ENCODE measurements at places on chromosomes 6 and 20.

DNA sequence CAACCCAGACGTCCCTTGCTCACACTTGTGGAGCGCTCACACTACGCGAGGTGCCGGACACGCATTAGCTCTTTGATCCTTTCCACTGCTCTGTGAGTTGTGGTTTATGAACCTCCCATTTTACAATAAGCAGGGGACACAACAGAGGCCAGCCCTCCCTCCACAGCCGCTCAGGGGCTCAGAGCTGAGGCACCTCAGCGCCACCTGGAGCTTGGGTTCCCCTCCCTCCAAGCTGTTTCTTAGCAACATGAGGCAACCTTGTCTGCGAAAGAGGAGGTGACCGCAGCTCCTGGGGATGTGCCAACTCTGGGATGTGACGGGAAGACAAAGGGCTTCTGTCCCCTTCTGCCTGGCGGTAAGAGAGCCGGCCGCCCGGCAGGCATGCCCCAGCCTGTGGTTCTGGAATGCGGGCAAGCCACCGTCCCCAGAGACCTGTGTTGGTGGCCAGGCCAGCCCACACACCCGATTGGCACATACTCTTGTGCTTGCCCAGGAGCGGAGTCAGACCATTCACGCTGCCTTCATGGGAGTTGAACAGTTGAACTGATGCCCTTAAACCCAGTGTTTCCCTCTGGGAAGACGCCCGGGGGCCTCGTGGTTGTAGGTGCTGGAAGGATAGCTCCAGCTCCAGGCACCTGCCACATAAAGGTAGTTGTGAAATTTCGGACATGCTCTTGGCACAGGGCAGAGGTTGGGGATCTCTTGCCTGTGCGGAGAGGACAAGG is 44.5 kb downstream of the RBM38 start:
- DNase-seq: peak; percentile 79

GRCh38 chr6:39892490-39893129 is 41.7 kb downstream of the MOCS1 start:
- peak; percentile 77 for DNase-seq

DNA sequence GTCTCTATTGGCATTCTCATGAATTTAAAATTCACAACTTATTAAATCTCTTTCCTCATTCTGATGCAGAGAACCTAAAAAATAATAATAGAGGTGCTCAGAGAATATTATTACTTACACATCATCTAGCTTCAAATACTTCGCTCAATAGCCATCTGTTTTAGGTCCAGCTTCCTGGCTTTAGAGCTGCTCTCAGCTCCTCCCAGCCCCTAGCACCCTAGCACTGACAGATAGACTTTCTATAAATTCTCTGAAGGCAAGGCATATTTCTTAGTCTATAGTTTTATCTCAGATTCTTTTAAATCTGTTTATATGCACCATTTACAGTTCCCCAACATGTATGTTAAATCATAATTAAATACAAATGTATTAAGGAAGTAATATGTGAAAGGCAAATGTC is 281.3 kb downstream of the PTPRK start:
- no peak for DNase-seq

DNA sequence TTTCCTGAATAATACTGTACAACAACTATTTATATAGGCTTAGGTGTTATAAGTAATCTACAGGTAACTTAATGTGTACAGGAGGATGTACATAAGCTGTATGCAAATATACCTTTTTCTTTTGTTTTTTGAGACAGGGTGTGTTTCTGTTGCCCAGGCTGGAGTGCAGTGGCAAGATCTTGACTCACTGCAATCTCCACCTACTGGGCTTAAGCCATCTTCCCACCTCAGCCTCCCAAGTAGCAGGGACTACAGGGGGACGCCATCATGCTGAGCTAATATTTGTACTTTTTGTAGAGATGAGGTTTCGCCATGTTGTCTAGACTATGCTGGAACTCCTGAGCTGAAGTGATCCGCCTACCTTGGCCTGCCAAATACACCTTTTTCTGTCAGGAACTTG is 191.7 kb upstream of the ZNF217 start:
- DNase-seq: no peak

- no peak for DNase-seq
Measured at GRCh38 chr6:31920811-31921210, 6.7 kb upstream of the C2 start.

DNA sequence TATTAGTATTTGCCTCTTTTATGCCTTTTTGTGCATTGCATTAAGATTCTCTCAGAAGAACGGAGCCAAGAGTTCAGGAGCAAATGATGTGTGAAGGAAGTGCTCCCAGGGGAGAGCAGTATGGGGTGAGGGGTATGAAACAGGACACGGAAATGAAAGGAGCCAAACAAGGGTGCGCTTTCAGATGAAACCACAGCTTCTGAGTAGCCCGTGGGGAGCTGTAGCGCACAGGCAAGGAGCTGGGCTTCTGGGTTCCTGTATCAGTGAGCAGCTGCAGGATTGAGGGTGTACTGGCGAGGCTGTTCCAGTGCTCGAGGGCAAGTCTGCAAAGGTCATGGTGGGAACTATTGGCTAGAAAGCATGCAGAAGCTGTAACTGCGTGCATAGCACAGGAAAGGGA is 25.4 kb downstream of the ANKEF1 start:
- no peak for DNase-seq

GRCh38 chr6:24991810-24992467 is 56.2 kb upstream of the RIPOR2 start:
- DNase-seq: no peak

- DNase-seq: no peak
Measured at GRCh38 chr20:10659651-10660601, 13.9 kb downstream of the JAG1 start.

- DNase-seq: peak; percentile 93
Measured at GRCh38 chr6:167683028-167683862, 143.5 kb upstream of the AFDN start.

DNA sequence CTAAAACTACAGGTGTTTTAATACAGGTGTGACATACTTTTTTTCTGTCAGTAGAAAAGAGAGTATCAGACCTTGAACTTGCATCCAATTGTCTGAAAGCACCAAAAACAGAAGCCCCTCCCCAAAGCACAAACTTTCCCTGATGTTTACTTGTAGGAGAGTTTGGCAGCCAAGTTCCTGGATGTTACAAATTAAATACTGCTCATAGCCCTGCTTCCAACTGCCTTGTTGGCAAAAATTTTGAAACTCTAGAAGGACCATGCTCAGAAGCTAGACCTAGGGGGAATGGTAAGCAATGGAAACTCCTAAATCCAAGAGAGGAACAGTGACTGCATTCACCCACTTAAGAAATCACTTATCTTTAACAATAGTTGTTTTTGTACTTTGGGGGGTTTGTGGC is 17.0 kb upstream of the ARG1 start:
- DNase-seq: no peak

DNA sequence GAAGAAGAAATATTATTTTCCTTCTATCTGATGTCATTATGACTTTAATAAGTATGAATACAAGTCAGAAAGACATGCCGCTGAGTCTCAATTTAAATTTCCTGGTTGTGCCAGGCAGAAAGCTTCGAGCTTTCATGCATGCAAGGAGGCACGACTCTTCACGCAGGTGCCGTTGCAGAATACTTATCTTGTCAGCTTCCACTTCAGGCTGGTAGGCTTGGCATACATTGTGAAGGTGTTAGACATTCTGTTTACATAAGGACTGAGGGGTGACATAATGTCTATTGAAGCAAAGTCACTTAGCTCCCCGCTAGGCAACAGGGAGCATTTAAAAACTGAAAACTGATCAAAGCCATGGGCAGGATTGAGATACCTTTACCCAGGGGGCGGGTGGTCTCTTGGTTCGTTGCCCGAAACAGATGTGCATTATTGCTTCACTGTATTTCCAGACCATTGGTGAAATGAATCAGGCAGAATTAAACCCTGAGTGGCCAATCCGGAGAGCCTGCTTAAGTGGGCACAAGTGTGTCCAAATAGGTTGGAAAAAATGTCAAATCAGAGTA is 16.4 kb downstream of the BMP6 start:
- no peak for DNase-seq

GRCh38 chr6:39731565-39731964 is 6.4 kb upstream of the KIF6 start:
- no peak for DNase-seq

- no peak for DNase-seq
Measured at GRCh38 chr6:47209632-47210031, 100.1 kb downstream of the TNFRSF21 start.

DNA sequence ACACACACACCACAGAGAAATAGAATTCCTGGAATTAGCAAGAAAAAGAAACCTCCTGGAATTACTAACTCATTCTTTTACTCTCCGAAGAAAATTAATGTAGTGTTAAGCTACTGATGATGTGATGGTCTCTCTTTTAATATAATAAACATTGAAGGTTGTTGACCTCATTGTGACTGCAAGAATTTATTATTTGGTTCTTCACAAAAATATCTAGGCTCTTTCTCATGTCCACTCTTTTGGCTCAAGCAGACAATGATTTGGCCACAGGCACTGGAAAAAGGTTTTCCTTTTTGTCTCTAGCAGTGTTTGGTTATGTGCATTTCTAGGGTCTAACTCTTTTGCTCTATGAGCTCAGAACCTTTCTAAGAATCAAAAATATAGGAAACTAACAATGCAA is 811.9 kb downstream of the TENT5A start:
- DNase-seq: no peak

DNA sequence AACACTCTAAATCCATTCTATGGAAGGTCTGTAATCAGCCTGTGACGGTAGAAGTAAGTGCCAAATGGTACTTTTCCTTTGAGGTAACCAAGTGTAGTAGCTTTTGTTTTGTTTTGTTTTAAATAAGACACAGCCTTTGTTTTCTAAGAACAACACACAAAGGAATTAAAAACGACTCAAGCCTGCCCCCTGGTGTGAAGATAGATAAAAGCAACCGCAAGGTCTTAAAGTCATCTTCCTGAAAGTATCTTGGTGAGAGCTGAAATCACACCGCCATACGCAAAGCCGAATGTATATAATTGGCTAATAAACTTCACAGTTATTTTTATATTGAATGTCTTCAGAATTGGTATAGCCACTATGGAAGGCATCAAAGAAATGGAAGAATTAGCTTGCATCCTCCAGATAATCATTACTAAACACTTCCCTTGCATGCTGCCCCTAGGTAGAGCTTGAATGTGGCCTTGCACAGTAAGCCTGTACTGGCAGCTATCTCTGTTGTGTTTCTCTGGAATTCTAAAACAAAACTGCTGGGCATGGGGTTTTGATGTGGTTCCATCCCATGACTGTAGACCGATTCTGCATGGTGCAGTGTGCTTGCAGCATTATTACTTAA is 95.6 kb downstream of the LAMP5 start:
- DNase-seq: peak; percentile 81

- DNase-seq: no peak
Measured at GRCh38 chr6:55040102-55040848, 134.0 kb upstream of the HCRTR2 start.

DNA sequence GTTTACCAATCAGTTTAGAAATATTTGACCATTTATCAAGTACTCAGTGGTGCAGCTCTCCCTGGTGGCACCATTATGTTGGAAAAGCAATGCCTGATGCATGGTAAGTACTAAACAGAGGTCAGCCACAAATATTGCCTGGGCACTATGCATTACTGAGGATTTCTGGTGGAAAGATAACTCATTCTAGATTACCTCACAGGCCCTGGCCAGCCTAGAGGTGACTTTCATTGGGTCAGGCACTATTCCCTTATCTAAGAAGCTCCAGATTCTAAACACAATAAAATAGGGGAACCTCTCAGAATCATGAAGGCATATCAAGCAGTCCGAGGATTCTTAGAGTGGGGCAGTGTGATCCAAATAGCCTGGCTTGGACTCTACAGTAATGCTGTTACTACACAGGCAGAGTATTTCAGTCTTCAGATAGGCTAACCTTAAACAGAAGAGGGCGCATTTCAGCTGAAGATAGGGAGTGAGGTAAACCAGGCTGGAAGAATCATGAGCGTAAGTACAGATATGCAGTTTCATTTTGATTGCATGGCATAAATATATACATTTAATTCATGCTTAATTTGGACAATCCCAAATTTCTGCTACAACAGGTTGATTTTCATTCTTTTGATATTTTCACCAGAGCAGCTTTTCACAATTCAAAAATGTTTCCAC is 12.1 kb downstream of the LGSN start:
- no peak for DNase-seq

GRCh38 chr20:1440024-1440423 is 26.6 kb downstream of the NSFL1C start:
- DNase-seq: no peak

DNA sequence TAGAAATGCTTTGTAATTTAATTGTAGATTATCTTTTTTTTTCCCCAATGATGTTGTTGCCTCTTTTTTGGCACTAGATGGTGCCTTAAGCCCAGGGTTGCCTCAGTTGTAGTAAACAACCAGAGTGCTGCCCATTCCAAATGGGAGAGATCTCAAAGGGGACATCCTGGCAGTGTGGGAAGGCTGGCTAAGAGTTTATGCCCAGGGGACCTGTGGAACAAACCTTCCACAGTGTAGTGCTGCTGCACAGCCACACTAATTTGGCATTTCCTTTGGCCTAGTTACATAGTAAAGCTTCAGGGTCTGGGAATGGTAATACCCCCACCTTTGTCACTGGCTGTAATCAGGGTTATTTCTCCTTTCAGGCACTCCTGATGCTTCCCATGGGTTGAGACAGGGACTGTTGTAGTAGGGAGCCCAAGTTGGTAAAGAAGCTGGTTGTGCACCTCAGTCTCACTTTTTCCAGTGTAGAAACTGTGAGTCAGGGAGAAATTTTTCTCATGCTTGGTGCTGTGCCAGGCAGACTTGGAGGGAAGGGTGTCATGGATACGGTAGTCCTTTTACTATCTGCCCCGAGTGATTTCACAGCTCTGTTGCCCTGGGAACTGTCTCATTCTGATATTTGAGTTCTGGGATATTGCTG is 177.8 kb upstream of the ECI2 start:
- no peak for DNase-seq

- no peak for DNase-seq
Measured at GRCh38 chr6:157251586-157252247, 71.6 kb downstream of the TMEM242 start.

- DNase-seq: no peak
Measured at GRCh38 chr6:153145591-153145990, 14.5 kb upstream of the RGS17 start.

GRCh38 chr20:438571-439469 is 23.5 kb downstream of the TBC1D20 start:
- peak; percentile 23 for DNase-seq

DNA sequence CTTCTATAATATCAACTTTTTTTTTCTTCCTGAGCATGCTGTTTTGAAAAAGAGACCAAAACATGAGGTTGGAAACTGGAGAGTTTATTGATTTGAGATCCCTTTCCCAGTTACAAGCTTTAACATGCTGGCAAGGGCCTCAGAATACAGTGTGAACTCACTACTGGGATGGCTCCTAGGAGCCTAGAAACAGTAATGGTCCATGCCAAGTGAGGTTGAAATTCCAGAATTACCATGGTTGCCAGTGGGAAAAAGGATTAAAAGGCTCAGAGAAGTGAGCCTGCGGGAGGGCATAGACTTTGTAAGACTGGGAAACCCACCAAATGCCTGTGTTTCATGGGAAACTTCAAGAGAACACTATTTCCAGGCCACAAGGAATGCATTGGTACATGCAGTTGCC is 28.9 kb upstream of the SLC22A3 start:
- no peak for DNase-seq

DNA sequence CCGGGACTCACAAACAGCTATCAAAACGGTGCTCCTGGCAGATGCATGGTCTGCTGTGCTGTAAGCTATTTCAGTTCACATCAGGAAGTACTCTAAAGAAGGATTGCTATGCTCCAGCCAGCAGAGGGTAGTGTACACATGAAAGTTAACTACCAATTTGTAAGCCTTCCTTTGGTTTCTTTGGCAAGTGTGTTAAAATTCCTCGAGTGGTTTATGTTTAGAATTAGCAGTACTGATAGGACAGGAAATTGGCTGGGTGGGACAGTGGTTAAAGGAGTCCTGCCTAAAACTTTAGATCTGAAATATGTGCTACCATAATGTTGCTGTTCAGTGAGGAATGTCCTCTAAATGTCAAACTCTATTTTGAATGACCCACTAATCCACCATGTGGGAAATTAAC is 47.4 kb downstream of the TRMT11 start:
- DNase-seq: peak; percentile 4
